ENCODE measurements at places on chromosomes 16 and 17.

- no peak for DNase-seq
Measured at GRCh38 chr17:13510062-13510461, 91.7 kb downstream of the HS3ST3A1 start.

GRCh38 chr16:75169899-75170405 lies 21.6 kb downstream of the ZFP1 start:
- DNase-seq: no peak

DNA sequence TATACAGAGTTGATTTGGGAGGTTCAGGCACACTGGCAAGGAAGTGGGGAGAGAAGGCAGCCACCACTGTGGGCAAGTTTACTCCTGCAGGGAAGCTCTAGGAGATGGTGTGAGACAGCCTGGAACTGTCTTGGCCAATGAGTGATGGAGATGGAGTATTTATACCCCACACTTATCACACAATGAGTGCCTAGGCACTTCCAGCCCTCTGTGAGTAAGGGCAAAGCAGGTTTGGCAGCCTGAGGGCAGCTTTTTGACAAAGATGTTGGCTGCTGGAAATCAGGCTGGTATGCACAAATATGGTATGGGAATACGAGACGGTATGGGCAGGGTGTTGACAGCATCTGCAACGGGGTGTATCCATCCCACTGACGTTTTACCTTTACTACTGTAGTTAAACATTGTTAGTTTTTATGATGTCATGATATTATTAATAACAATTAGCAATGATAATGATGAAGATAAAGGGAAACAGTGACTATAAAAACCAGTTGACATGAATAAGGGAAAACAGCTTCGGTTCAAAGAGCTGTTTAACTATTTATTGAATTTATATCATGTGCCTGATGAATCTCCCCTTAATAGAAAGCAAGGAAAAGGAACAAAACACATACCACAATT lies 149.9 kb downstream of the CDK5R1 start:
- DNase-seq: no peak

DNA sequence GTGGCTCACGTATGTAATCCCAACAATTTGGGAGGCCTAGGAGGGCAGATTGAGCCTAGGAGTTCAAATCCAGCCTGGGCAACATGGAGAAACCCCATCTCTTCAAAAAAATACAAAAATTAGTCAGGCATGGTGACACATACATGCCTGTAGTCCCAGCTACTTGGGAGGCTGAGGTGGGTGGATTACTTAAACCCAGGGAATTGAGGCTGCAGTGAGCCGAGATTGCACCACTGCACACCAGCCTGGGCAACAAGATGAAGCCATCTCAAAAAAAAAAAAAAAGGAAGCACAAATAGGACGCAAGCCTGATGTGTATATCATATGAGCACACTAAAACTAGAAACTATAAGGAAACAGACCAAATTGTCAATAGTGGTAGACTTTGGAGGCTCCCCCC lies 17.1 kb upstream of the FLCN start:
- DNase-seq: no peak

- peak; percentile 42 for DNase-seq
Measured at GRCh38 chr16:27547134-27547533, 2.6 kb downstream of the GTF3C1 start.

GRCh38 chr17:30368912-30369720 lies 9.6 kb upstream of the CPD start:
- DNase-seq: no peak

- peak; percentile 91 for DNase-seq
Measured at GRCh38 chr16:4936991-4937781, at the start of gene PPL. Gene PPL (minus strand): TSS chr16:4937148. CDS start chr16:4937045, 103 bp downstream.

- no peak for DNase-seq
Measured at GRCh38 chr16:80902306-80903110, 98.1 kb upstream of the CDYL2 start.

DNA sequence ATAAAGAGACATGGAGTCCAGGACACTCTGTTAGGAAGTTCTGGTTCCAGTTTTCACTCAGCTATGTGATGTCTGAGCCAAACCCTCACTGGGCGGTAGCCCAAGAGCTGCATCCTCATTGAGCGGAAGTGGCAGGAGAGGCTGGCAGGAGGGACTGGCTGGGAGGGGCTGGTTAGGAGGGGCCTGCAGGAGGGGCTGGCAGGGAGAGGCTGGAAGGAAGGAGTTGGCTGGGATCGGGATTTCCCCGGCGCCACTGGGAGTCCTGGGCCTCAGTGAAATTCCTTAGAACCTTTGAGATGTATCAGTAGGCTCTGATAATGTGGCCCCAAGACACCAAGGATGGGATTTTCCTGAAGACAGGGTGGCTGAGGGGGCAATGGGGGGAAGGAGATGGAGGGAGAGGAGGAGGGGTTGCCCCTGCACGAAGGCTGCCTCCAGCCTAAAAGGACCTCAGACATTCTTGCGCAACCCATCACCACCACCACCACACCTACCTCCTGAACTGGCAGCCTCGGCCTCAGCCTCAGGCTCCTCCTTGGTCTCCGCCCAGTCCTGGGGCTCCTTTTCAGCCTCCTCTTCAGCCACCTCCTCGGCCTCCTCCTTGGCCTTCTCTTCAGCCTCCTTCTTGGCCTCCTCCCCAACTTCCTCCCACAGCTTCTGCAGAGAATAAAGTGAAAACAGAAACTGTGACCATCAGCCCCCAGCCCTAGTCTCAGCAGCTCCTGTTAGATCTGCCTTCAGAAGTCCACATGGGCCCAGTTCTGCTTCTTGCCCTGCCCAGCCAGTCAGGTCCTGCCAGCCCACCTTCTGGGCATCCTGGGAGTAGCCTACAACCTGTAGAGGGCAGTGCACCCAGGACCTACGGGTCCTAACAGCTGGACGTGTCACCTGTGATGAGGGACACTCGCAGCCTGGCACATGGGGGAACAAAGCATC lies 31.7 kb downstream of the CNGB1 start:
- peak; percentile 88 for DNase-seq

GRCh38 chr17:68850749-68851510 lies 104.3 kb downstream of the ABCA8 start:
- no peak for DNase-seq

GRCh38 chr17:61139219-61139618 lies 260.4 kb upstream of the TBX2 start:
- DNase-seq: peak; percentile 70

GRCh38 chr16:27551036-27551435 lies 1.1 kb downstream of the KATNIP start:
- DNase-seq: no peak

GRCh38 chr17:74194682-74195081 lies 8.8 kb upstream of the RPL38 start:
- DNase-seq: no peak

DNA sequence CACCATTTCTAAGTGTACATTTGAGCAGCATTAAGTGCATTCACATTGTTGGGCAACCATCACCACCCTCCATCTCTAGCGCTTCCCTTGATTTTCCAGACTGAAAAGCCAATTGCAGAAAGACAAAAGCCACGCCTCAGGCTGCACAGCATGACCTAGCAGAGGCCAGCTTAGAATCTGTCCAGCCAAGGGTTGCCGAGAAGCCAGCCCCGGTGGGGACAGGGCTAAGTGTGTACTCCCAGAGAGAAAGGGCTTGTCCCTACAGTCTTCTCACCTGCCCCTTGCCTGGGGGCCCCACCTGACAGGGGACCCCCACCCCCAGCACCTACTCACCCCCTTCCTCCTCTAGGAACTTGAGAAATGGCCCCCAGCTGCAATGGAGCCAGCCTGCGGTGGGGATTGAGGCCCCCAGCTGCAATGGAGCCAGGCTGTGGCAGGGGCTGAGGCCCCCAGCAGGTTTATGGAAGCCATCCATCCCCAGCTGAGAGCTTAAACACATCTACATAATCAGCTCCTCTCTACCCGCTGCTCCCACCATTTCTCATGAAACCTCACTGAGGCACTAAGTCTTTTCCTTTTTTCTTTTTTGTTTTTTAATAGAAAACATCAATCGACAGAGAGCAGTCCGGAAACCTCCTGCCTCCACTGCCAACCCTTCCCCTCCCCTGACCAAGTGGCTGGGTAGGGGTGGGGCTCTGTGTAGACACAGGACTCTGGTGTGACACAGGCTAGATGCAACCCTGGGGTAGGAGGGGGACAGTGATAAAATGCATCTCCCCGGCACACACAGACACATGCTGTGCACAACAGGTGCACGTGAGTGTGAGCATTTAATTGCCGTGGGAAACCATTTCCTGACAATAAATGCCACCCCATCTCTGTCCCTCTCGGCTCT lies 77.9 kb downstream of the CCT6B start:
- DNase-seq: no peak

DNA sequence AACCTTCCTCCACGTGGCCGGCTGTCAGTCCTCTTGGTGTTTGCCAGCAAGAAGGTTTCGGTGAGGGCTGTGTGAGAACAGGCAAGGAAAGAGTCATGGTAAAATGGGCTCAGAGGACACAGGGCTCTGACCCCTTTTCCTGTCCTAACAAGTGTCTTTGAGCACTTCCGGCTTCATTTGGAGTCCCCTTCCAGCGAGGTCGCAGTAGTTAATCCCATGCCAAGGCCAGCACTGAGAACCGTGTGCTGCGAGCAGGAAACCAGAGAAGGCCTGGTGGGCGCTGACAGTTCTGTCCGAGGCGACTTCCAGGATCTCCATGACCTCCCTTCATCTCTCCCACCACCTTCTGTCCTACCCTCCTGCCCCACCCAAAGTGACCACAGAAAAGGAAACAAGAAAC lies 168.1 kb downstream of the ZFHX3 start:
- DNase-seq: no peak

GRCh38 chr16:68059804-68060203 lies 25.4 kb upstream of the NFATC3 start:
- DNase-seq: no peak

- DNase-seq: peak; percentile 67
Measured at GRCh38 chr16:64412578-64413280, 709.1 kb downstream of the CDH11 start.

DNA sequence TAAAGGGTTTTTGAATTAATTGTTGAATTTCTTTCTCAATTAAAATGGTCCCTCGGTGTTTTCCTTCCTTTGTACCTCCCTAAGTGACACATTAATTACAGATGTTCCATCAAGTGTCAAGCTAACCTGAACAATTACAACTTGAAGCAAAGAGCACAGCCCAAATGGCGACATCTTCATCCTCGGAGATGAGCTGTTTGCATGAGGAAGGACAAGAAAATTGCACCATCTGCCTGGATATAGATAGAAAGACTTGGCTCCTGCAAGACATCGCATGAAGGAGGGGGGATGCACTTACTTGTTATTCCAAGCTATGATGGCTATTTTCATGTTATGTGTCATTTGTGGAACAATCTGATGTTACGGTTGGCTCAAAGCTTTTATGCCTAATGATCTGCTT lies 86.4 kb upstream of the ZKSCAN2 start:
- DNase-seq: no peak

DNA sequence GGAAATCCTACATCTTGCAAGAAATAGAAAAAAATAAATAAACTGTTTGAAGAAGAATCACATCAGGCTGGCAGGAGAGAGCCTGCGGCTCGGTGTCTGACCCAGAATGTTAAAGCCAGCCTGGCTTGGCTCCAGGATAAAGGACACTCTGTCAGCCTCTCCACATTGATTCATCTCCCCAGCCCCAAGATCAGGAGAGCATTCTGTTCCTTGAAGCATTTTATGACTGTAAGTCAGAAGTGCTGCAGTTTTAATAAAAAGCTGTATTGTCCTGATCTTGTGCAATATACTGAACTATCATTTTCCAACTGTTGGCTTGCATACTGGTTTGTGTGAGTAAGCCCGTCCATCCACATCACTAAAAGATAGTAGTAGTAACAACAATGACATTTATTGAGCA lies 426.6 kb downstream of the HAPSTR1 start:
- DNase-seq: no peak

- no peak for DNase-seq
Measured at GRCh38 chr16:64345142-64345541, 776.7 kb downstream of the CDH11 start.

- DNase-seq: no peak
Measured at GRCh38 chr17:55023626-55024025, 55.1 kb downstream of the STXBP4 start.

GRCh38 chr17:48800626-48801217 lies 16.3 kb downstream of the TTLL6 start:
- DNase-seq: no peak

DNA sequence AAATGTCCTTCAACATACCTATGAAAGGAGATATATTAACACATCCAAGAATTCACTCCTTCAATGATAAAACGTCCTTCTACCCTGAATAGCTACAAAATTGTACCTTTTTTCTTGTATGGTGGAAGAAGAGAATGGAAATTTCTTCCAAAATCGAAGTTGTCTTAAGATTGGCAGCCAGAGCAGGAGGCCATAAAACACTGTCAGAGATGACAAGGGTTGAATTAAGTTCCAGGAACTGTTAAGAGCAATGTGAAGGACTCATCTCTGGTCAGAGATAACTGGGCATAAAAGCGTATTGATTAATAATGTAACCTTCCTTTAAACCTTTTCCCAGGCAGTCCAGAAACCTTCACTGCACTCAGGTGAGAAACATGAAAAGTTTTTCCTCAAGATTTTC lies 12.9 kb upstream of the TOM1L1 start:
- DNase-seq: no peak

- no peak for DNase-seq
Measured at GRCh38 chr17:29061036-29061435, 18.1 kb downstream of the PIPOX start.

- no peak for DNase-seq
Measured at GRCh38 chr16:84834403-84834772, 14.6 kb downstream of the CRISPLD2 start.

DNA sequence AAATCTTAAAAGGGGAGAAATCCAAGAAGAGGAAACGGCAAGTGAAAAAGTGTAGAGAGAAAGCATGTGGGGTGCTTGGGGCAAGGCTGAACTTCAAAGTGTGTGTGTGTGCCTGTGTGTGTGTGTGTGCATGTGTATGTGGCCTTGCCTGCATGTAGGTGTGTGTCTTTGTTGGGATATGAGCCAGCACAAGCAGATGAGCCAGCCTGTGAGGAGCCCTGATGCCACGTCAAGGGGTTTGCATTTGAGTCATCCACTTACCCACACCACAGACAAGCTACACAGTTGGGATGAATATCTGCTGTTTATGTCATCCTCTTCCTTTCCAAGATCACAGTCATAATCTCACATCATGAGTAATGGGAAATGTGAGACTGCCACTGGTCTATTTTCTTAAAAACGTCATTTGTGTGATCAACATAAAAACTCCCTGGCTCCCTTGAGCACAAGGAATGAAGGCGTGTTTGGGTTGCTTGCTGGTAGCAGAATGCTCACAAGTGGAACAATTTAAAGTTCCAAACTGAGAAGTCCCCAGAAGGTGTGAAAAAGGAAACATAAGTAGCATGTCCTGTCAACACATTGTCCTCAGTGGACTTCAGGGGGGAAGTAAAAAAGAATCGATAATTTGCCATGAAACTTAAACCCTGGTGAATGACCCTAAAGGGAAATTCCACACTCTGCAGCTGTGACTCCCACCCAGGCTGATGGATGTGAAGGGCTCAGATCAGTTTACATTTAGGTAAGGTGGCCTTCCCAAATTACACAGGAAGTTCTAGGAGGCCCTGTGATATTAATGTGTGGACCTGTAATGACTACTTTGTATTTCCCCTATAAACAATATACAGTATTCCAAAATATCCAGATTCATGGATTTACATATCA lies 14.7 kb downstream of the KCTD19 start:
- peak; percentile 100 for DNase-seq

GRCh38 chr16:23486480-23486879 lies 23.8 kb downstream of the GGA2 start:
- DNase-seq: no peak
